Right hindlimb (tissue), 1 donor: ENCODE measurements at places on chromosomes 2 and 18.

DNA sequence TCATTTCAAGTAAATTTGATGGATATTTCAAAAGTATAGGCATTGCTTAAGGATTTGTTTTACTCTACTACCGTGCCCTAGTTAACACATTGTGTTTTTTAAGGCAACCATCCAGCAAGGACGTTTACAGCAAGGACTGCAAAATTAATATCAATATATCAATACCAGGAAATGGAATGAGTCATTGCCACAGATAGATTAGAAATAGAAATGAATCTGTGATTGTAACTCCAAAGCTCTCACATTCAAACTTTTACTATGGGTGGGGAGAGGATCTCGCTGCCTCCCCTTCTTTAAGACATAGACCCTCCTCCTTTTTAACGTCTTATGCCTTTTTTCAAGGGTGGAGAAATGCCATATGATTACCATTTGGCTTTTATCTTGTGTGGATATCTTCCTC is 3.8 kb downstream of the CD28 start:
- DNase-seq = no peak

GRCh38 chr2:16093639-16094529 is 153.5 kb downstream of the MYCN start:
- DNase-seq = no peak

DNA sequence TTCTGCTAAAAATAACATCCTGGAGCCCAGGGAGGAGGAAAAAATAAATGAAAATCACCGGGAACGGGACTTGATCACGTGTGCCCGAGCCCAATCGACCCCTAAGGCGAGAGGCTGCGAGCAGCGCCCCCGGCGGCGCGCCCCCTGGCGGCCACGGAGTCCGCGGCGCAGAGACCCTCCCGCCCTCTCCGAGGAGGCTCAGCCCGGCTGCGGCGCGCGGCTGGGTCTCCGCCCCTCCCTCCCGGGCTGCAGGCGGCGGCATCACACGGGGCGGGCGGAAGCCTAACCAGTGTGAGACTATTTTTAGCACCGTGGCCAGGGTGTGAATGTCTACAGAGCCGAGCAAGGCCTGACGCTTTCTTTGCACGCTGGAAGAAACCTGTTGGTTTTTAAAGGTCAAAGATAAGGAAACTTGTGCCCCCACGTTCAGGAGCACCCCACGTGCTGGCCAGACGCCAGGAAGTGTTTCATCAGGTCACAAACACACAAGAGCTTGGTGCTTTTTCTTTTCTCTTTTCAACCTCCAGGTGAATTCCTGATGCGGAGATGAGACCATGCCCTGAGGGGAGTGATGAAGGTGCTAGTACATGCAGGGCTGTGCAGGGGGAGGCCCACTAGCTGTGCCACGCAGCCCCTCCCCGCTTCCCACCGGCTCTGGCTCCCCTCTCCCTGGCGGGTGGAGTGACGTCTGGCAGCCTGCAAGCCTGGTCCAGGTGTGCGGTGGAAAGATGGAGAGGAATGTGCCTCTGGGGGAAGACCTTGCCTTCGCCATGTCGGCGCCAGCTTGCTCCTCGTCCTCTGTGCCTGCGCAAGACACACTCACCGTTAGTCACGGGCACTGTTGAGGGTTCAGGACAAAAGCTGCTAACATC is 35.3 kb upstream of the DNMT3A start:
- peak; percentile 93 for DNase-seq

DNA sequence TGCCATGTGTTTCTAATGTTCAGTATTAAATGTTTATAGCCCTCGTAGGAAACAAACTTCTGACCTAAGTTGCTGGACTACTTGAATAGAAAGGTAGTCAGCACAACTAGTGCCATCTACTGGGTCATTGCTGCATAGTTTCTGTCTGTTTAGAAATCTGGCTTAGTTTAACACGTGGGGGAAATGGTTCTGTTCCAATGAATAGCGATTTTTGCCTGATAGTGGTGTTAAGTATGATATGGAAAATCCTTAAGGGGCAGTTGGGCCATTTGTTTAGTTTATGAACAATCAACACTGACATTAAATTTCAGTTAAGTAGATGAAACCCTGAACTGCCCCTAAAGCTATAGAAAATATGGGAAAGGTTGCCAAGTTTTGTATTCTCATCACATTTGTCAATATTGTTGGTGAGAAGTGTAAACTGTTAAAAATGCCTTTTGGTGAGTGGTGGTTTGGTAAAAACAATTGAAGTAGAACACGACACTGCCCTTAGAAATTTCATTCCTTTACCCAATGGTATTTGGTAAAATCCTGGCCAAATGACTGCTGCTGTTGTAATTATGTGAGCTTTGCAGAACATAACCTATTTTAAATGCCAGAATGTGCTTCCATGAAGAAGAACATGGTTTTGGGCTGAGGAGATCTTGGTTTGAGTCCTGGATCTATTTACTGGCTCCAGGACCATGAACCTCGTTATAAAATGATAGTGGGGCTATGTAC is 13.2 kb downstream of the NABP1 start:
- peak; percentile 28 for DNase-seq

GRCh38 chr18:56570978-56571377 is 67.4 kb downstream of the TXNL1 start:
- DNase-seq = no peak

GRCh38 chr2:207113414-207113813 is 52.3 kb downstream of the KLF7 start:
- DNase-seq = no peak

GRCh38 chr2:44171018-44171417 is 2.3 kb downstream of the PPM1B start:
- DNase-seq = no peak

GRCh38 chr2:236580746-236581355 is 11.2 kb downstream of the ACKR3 start:
- DNase-seq = no peak

DNA sequence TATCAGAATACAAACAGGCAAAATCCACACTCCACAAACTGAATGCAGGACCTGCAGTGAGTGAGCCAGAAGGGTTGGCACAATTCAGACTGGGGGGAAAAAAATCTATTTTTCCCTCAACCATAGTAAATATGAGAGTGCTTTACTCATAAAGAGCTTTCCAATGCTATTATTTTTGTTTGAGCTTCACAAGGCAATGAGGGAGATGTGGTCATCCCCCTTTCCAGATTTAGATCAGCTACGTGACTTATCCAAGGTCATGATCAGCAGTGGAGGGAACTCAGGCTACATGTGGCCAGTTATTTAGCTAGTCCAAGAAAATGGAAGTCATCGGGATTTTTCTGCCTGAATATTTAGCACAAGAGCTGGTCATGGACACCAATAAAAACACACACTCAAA is 120.4 kb upstream of the KLF7 start:
- DNase-seq = no peak

DNA sequence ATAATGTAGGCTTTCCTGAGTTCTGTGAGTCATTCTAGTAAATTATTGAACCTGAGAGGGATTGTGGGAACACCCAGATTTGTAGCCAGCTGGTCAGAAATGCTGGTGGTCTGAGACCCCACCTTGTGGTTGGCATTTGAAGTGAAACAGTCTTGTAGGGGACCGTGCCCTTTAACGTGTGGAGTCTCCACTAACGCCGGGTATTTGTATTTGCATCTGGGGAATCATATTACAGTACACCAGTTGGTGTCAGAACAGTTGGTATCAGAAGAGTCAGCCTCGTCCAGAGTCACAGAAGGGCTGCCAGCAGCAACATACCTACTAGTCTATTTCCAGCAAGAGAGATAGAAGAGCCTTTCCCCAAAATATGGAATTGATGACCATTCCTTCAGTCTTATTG is 38.3 kb upstream of the PTPN4 start:
- DNase-seq = no peak

GRCh38 chr2:5914811-5915611 is 222.8 kb downstream of the SOX11 start:
- DNase-seq = peak; percentile 78

DNA sequence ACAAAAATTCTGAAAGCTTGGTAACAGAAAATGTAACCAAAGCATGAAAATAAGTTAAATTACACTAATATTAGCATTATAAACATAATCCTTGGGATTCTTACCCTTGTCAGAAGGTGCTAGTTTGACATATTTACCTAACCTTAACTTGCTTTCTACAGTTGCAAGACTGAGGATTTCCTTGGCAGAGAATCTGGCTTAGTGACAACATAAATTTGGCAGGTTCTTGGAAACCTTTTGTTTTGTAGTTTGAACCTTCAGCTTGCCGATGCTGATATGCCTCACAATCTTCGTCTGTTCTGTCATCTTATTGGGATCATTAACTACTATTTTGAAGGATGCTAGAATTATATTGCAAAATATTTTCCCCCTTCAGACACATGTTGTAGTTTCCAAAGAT is 3.4 kb downstream of the XIRP2 start:
- no peak for DNase-seq

DNA sequence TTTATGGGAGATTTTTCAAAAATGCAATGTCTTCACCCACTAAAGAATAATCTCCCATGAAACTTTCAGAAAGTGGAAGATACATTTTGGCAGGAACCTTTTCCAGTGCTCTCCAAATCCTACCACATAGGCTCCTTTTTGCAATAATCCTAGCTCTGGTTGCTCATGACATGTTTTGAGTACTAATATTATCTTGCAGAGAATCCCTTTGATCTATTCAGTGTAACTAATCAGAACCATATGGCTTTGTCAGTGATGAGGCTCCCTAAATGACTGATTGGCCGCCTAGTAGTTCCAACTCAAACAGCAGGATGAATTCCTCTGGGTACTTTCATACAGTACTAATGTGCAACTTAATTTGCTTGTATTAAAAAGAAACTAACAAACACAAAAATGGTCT is 544.0 kb upstream of the FAM98A start:
- no peak for DNase-seq

- DNase-seq = peak; percentile 63
These were observed 40.6 kb upstream of the SNED1 start for GRCh38 chr2:240957656-240958365.

DNA sequence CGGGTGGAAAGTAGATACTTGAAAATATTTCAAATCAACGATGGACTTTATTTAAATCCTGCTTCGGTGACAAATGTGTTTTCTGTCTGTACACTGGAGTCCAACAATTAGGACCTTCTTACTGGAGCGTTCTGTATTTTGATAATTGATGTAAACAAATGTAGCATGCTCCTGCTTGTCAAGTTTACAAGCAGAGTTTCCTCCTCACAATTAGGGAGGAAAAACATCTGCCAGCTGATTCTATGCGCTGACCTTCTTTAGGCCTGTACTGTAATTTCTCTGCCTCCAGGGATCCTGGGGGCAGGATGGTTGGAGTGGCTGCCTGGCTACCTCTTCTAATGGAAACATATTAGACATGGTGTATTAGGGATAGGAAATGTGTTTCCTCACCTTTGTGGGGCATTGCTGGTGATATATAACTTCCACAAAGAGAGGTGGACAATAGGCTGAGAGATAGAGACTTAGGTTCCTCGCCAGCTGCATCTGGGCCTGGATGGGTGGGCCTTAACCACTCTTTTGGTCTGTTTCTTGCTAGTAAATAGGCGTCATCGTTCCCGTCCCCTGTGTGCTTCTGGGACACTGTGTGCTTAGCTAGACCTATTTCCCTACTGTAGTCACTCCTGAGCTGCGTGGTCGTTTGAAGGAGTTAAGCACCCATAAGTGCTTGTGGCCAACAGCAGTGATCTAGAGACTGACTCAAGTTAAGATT is 19.3 kb downstream of the GATA6 start:
- no peak for DNase-seq

DNA sequence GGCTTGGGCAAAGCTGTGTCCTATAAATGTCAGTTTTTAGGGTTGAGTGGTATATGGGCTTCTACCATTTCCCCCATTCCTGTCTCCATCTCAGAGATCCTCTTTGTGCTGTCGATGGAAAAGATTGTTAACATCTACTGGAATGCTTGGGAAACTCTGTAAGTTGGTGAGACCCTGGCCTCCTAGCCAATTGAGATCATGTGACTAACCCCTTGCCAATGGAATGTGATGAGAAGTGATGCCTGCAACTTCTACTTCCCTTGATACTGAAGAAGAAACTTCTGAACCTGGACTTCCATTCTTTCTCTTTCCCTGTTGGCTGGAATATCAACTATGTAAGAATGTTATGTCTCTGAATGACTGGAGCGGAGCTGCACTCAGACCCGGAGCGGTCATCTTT is 14.5 kb downstream of the SLC39A10 start:
- no peak for DNase-seq

- DNase-seq = no peak
These were observed 281.9 kb downstream of the ZEB2 start for GRCh38 chr2:144237830-144238627.

GRCh38 chr2:217222309-217222910 is 362.5 kb upstream of the TNP1 start:
- DNase-seq = no peak
